Stimulated activated CD4-positive, alpha-beta T cell treated with anti-CD3 and anti-CD28 coated beads, Interleukin-15, amount 100 ng/mL, for 1 hour (primary cell): ENCODE measurements at places on chromosomes 5 and 9.

DNA sequence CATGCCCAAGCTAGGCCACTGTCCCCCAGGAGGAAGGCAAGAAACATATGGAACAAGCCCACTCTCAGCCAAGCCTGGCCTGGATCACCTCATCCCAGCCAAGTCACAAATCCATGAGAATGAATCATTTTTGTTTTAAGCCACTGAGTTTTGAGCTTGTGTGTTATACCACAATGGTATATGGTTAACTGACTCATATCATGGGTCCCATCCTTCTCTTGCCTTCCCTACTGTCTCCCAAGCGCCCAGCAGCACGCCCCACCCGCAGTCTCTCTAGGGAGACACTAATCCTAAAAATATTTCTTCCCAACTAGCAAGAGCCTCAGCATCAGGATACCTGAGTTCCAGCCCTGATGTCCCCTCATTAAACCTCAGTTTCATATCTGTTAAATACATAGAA lies 248.1 kb downstream of the CDK5RAP2 start:
- no peak for DNase-seq

DNA sequence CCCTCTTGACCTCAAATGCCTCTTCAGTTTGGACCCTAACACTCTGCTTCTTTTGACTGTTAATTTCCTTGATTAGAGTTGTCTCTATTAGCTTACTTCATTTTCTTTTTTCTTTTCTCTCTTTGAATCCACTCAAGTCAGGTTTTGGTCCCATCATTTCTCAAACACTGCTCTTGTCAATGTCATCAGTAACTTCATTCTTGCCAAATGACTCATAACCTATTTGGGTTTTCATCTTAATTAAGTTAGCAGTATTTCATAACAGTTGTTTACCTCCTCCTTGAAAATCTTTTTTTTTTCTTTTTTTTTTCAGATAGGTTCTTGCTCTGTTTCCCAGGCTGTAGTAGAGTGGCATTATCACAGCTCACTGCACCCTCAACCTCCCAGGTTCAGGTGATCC lies 119.6 kb downstream of the PARP8 start:
- DNase-seq = no peak

GRCh38 chr9:73153793-73154227 lies 2.1 kb downstream of the ANXA1 start:
- no peak for DNase-seq

- no peak for DNase-seq
Measured at GRCh38 chr5:74322191-74322590, 318.3 kb downstream of the ENC1 start.

GRCh38 chr9:93043122-93043521 lies 15.4 kb upstream of the SUSD3 start:
- DNase-seq = no peak

DNA sequence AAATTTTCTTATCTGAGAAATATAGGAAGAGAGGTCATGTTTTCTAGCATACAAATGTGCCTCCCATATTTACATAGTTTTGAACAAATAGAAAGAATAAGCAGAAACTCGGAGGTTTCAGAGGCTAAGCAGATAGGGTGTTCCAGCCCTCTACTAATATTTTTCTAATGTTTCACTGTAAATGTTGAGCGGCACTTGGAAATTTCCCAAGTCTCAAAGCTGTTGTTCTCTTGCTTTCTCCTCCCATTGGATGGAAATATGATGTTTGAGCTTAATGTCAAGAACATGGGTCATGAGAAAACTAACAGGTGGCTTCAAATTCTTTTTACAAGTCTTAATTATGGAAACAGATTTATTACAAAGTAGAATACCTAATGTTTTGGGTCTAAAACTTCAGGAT lies 5.1 kb downstream of the SPINK1 start:
- no peak for DNase-seq

DNA sequence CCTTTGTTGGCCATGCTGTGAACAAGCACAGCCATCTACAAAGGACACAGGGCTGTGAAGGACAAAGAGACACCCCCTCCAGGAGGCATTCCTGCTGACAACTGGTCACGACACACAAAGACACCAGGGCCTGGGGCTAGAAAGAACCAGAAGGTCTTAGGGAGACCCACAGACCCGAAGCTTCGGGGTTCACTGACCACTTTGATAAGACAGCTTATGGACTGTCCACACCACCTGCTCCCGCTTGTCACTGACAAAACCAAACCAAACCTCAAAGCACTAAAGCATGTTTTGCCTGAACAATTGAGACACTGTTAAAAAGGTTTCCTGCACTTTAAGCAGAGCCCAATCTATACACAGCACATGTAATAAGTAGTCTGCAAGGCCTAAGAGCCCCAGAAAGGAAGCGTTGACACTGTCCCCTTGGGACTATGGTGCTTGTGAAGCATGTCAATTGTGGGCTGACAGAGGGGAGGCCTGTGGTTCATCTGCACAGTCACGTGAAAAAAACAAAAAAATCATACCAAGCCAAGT lies 185.0 kb downstream of the GAPVD1 start:
- DNase-seq = no peak

DNA sequence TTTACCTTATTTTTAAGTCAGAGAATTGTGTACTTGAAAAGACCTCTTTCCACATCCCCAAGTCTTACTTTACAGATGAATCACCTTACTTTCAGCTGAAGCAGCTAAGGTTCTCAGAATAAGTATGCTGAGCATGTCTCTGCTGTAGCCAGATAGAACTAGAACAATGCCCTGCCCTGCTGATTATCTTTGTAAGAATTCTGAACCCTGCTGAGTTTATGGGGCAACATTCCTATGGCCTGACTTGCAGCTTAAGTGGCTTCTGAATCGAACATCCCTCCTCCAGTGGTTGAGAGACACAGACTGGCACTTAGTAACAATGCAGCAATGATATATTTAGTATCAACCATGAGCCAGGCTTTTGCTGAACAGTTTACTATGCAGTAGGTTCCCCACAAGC lies 592.0 kb upstream of the WWC1 start:
- DNase-seq = no peak

DNA sequence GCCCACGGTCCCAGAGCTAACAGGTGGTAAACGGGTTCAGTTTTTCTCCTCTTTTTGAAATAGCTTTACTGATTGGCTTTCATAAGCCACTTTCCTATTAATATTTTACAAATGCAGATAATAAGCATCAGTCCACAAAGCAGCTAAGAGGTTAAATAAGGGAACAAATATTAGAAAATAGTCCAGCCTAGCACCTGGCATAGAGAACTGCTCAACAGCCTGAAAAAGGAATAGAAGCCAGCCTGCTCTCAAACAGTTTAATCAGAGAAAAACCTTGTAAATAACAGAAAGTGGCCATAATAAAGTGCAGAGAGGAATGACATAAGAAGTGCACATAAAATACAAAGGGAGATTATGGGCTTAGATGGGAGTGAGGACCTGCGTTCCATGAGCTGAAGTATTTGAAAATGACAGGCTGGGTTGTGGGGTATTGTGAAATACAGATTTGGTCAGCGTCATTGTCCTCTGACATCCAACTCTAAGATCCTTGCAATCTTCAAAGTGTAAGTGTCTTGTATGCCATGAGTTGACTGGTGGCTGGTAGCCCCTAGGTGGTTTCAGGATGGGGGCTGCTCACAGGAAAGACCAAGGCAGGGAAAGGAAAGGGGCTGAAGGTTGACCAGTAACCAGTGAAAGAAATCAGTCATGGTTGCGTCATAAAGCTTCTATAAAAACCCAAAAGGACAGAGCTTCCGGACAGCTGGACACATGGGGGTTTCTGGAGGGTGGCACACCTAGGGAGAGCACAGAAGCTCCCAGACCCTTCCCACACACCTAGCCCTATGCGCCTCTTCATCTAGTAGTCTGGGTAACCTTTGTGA lies 32.4 kb downstream of the MYO10 start:
- no peak for DNase-seq

GRCh38 chr5:55021821-55022220 lies 2.2 kb upstream of the GZMK start:
- DNase-seq = no peak

- no peak for DNase-seq
Measured at GRCh38 chr5:97162045-97162444, 19.6 kb upstream of the LIX1 start.

GRCh38 chr5:56862909-56863308 lies 46.5 kb upstream of the SETD9 start:
- DNase-seq = no peak

GRCh38 chr5:56480078-56480704 lies 247.1 kb upstream of the ANKRD55 start:
- no peak for DNase-seq

DNA sequence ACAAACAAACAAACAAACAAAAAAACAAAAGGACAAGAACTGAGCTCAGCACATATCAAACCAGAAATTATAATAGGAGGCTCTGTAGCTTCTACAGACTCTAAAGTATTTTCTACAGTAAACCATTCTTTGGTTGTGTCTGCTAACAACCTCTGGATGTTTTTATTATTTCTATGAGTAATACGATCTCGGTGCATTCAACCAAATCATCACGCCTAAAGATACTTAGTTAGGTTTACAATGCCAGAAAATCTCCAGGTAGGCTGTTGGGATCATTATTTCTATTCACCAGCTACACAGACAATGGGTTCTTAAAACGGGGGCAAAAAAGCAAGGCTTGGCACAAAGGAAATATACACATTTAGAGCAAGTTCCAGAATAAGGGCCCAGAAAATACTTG lies 41.6 kb upstream of the ALDOB start:
- no peak for DNase-seq

DNA sequence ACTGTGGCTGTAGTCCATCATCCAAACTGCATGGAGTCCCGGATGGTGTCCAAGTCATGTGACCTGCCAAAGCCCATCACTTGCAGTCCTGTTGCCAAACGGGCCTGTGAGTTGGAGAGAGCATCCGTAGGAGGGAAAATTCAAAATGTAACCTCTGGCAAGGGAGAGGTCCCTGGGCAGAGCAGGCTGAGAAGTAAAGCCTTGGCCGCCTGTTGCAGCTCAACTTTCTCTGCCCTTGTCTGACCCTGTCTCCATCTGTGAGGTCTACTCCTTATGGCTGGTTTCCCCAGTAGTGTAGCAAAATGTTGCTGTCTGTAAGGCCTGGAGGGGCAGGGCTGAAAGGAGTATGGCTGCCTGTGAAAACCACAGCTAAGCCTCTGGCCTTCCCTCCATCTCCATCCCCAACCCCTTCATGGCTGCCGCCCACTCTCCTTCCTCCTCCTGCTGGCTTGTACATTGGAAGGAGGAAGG lies 163.5 kb downstream of the SEMA6A start:
- no peak for DNase-seq

- no peak for DNase-seq
Measured at GRCh38 chr9:136075881-136076678, 19.0 kb downstream of the NACC2 start.

DNA sequence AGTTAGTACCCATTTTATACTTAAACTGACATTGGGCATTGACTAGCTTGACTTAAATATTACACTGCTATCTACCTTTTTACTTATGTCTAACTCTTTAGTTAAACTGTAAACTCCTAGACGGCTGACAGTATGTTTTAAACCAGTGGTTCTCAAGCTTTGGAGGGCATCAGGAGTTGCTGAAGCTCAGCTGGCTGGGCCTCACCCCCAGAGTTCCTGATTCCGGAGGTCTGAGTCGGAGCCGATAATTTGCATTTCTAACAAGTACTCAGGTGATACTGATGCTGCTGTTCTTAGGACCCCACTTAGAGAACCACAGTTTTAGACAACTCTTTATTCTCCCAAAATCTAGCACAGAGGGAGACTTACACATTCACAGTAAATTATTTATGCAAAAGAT lies 63.3 kb upstream of the PCA3 start:
- no peak for DNase-seq

- no peak for DNase-seq
Measured at GRCh38 chr5:50963971-50964745, 297.7 kb downstream of the PARP8 start.

- DNase-seq = no peak
Measured at GRCh38 chr9:134725605-134725940, 84.0 kb downstream of the COL5A1 start.

DNA sequence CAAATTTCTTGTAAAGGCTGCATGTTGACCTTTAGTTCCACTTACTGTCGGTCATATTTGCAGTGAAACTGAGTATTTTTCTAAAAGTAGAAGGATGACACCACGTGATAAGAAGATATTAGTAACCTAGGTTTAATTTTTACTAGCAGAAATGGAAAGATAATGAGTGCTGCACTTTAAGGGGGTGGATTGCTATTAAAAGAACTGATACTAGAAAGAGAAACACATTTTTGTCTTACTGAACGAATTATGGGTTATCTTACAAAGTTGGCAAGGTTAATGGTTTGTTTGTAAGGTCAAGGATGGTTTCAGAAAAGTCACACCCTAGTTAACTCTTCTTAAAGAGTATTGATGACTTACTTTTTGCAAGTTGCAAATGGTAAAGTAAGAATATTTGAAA lies 2.4 kb downstream of the MACIR start:
- DNase-seq = no peak

- DNase-seq = no peak
Measured at GRCh38 chr5:111853748-111854147, 96.8 kb upstream of the NREP start.

DNA sequence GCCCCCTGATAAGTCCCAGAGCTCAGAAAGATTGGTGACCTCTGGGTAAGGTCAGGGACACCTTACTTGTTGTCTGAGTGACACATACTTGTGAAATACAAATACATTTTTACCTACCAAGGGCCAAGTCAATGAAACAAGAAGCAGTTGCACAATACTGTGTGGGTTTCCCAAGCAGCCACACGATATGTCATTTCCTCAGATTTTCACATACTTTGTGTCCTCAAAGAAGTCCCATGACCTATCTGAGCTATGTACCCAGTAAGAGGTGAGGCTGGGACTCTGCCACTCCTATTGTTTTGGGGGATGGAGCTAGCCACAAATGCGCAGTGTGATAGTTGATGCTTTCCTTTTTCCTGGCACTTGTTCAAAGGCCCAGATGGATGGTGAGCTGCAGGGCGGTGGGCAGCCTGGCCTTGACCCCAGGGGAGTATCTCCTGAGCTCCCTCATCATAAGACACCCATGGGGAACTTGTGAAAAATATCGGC lies 4.8 kb upstream of the SLC25A51 start:
- no peak for DNase-seq

DNA sequence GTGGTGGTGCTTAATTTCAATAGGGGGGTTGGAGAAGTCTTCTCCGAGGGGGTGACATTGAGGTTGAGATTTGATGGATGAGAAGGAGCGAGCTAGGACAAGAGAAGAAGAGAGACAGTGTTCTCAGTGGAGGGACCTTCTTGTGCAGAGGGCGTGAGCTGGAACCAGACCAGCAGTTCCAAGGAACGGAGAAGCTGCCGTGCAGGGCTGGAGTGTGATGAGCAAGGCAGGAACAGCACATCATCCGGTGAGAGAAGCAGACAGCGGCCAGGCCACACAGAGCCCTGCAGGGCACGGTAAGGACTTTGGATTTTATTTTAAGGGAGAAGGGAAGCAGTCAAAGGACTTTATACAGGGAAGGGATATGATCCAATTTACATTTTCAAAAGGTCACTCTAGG lies 206.9 kb downstream of the MELK start:
- DNase-seq = no peak
